AG10803 (cell line): ENCODE measurements at places on chromosomes 12 and 14.
A peak's percentile ranks its signal among the peaks of the same experiment; 100 is the strongest.

- no peak for DNase-seq
These were observed 184.3 kb upstream of the C14orf180 start for GRCh38 chr14:104395276-104395675.

DNA sequence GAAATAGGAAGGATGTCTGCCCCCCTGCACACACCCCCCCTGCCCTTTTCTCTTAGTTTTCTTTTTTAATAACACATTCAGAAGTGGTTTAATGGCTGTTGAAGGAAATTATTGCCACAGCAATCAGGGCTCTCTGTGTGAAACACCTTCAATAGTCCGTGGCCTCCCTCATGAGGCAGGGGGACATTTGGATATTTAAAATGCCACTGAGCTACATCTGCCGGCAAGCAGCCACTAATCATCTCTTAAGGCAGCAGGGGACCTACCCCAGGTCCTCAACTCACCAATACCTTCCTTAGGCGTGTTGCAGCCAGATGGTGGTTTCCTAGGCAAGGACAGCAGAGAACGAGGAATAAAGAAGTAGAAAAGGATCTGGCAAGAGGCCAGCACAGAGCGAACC lies 283.2 kb downstream of the TTC8 start:
- no peak for DNase-seq

GRCh38 chr14:95063391-95063790 lies 93.9 kb downstream of the DICER1 start:
- DNase-seq = no peak

GRCh38 chr14:51792809-51793208 lies 67.6 kb upstream of the GNG2 start:
- DNase-seq = peak; percentile 75

DNA sequence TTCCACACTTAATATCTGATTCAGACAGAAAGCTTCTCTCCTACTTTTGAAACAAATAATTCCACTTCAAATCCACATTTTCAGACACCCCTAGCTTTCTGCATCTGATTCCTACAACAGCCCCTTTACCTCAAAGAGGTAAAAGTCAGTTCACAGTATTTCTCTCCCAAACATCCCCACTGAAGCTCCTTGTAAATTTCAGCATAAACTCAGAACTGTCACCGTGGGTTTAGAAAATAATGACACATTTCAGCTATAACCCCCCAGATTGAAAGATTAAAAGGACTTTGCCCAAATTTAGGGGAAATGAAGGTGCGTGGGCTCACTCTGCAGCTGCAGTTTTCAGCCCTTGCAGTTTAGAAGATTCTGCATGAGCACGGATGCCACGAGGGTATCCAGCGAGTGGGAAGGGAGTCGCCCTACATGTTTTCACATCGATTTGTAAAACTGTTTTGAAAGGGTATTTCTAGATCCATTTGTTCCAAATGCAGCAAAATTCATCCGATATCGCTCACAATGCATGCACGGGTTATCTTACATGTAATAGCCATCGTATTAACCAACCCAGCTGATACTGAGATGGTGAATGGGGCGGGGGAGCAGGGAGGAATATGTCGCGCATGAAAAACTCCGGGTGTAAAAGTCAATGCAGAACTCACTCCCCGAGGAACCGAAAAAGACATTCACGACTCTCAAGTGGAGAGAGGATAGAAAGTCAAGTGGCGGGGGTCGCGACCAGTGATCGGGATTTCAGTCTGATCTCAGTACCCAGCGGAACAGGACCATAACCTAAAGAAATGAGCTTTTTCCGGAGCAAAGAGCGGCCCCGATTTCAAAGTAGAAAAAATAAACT lies 5.0 kb upstream of the CCND2 start:
- DNase-seq = no peak

- no peak for DNase-seq
These were observed 225.4 kb downstream of the PTPRO start for GRCh38 chr12:15547691-15548090.

- peak; percentile 64 for DNase-seq
These were observed 92.9 kb upstream of the FOXN3 start for GRCh38 chr14:89509891-89510290.

- no peak for DNase-seq
These were observed 99.6 kb downstream of the APAF1 start for GRCh38 chr12:98744680-98745079.

- DNase-seq = no peak
These were observed at the start of gene TMEM52B for GRCh38 chr12:10178821-10179220. Gene TMEM52B (plus strand): TSS chr12:10179032. CDS start chr12:10179575, 543 bp downstream.

GRCh38 chr14:99755068-99755405 lies 38.2 kb upstream of the EML1 start:
- DNase-seq = no peak

GRCh38 chr14:90891326-90891725 lies 75.1 kb upstream of the TTC7B start:
- no peak for DNase-seq

- no peak for DNase-seq
These were observed 280.0 kb downstream of the ALG10 start for GRCh38 chr12:34302131-34302885.

- no peak for DNase-seq
These were observed 257.8 kb upstream of the BTG1 start for GRCh38 chr12:92403210-92404175.

- DNase-seq = no peak
These were observed 234.4 kb upstream of the SRRM4 start for GRCh38 chr12:118746960-118747359.

DNA sequence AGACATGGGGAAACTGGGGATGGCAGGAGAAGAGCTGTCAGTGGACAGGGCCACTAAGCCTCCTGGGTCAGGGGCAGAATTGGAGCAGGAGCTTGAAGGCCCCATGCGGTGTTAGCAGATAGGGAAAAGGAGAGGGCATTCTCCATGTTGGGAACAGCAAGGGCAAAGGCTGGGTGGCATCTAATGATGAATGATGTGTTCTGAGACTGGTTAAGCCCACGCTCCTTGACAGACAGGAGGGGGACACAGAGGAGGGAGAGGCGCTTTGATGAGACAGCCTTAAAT lies 63.0 kb downstream of the CLMN start:
- DNase-seq = no peak

GRCh38 chr12:12072064-12072760 lies 1.5 kb downstream of the BCL2L14 start:
- DNase-seq = no peak

DNA sequence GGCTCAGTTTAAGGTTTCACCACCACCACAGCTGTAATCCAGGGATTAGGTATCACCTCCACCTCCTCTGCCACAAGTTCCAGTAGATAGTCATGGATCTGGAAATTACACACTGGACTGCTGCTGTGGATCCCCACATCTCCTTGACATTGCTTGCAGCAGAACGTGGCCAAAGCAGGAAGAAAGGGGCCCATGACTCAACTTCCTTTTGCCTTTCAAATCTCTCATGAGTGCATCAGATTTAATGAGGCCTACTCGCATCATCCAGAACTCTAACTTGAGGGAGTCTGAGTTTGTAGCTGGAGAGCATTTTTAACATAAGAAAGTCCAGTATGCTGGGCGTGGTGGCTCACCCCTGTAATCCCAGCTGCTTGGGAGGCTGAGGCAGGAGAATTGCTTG lies 29.2 kb upstream of the TMED10 start:
- DNase-seq = peak; percentile 48

- DNase-seq = peak; percentile 76
These were observed 68.7 kb upstream of the TMPO start for GRCh38 chr12:98446682-98447081.

DNA sequence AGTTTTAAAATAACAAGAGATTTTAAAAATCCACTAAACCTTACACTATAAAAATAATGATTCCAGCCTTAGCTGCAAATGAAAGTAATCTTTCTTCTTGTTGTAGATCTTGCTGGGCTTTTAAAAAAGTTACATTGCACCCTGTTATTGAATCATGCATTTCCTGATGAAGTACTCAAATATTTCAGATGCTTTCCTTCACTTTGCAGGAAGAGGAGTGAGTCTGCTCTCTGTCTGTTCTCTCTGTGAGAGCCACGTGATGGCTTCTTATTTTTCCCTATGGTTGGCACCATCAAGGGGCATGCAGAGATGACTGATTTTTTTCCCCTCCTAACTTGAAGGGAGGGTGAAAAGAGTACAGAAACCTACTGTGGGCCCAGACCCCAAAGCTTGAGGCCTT lies 262.7 kb downstream of the ATP23 start:
- peak; percentile 1 for DNase-seq

GRCh38 chr12:57105011-57105753 lies 6.0 kb downstream of the STAT6 start:
- no peak for DNase-seq

GRCh38 chr12:50398931-50399330 lies 1.8 kb upstream of the LARP4 start:
- DNase-seq = no peak

DNA sequence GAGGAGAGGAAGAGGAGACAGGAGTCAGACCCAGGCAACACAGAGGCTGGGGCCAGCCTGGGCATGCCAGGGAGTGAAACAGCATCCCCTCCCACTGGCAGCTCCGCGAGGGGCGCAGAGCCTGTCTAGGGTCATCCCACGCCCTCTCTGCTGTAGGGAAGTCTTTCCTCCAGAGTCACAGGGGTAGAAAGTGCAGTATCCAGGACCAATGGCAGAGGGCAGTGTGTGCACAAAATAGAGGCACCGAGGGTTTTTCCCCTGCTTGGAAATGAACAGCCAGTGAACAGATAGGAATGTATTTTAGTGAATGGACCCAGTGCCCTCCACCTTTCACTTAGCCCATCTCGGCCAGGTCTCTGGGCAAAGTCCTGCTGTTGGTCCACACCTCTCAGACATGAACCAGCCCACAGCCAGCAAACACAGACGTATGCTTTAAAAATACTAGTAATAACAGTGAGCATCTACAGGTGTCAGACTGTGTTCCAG lies 9.4 kb upstream of the KRT74 start:
- DNase-seq = peak; percentile 42

DNA sequence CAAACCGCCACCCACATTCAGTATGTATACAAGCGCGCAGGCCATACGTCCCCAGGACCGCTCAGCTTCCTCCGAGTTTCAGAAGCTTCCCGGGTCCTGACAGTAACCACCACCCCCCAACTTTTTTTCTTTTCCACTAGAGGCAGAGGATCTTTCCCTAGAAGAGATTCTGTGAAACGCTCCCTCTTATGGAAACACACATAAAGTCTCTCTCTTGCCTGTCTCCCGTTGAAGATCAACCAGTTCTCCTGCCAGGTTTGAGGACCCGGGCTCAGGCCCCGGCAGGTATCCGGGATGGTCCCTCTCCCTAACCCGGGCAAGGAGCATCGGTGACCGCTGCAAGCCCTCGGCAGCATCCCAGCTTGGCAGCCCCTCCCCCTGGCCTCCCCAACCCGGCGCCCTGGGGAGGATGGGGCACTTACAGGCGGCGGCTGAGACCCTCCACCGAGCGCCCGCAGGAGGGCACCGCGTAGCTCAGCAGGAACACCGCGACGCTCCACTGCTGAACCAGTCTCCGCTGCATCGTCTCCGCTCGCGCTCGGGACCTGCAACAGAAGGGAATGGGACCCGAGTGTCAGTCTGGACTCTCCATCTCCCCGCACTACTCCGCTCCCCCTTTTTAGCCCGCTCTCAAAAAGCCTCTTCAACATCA lies 3.4 kb downstream of the PTHLH start:
- DNase-seq = no peak

- peak; percentile 80 for DNase-seq
These were observed 3.4 kb downstream of the TAMALIN start for GRCh38 chr12:52010152-52010622.

- peak; percentile 18 for DNase-seq
These were observed 833.0 kb downstream of the SLC6A15 start for GRCh38 chr12:84079626-84080025.

DNA sequence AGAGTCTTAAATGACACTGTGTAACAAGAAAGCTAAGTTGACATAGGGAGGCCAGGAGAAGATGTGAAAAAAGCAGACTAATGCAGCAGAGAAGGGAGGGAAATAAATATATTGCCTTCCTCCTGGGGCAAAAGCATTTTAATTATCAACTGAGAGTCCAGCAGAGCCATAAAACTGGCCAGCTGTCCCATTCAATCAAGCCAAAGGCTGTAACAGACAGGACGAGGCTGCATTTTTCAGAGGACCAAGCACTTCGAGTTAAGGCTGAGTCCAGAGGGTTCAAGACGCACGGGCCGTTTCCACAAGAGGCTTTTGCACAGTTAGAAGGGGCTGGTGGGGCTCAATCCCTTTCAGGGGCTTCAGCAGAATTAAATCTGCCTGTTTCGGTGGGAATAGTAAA lies 20.4 kb downstream of the MAP3K9 start:
- no peak for DNase-seq

- no peak for DNase-seq
These were observed 45.5 kb upstream of the BCL11B start for GRCh38 chr14:99317231-99318090.

- DNase-seq = no peak
These were observed 54.0 kb upstream of the CISTR start for GRCh38 chr12:53805791-53806190.

- no peak for DNase-seq
These were observed 25.2 kb downstream of the NID2 start for GRCh38 chr14:52043690-52044089.

DNA sequence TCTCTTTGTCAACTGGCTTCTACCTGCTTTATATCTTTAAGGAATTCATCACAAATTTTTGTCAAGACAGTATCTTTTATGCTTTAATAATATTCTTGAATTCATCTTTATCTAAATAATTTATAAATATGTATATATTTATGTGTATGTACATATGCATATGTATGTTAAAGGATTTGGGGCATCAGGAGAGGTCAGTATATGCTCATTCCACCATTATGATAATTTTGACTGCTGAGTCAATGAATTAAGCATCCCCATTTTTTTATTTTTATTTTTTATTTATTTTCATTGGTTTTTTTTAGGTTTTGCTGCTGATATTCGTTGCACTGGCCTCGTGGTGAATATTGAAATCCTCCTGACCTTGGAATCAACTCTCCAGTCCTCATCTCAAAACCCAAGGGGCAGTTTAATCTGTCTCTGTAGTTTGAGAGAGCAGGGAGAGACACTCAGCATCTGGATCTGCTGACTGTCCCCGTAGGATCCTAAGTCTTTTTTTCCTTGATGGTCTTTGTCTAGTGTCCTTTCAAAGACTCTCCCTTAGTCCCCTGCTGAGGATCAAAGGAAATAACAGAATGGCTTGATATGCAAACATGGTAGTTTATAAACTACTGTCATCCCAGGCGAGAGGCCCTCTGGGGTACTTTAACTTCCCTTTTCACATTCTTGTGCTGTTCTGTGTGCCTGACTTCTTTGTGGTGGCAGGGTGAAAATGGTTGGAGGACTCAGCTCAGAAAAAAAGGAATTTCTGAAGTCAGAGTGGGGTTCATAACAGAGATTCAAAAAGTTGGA lies 218.7 kb downstream of the DIO2 start:
- DNase-seq = no peak

- peak; percentile 68 for DNase-seq
These were observed 96.3 kb upstream of the NAV3 start for GRCh38 chr12:77734214-77734883.

DNA sequence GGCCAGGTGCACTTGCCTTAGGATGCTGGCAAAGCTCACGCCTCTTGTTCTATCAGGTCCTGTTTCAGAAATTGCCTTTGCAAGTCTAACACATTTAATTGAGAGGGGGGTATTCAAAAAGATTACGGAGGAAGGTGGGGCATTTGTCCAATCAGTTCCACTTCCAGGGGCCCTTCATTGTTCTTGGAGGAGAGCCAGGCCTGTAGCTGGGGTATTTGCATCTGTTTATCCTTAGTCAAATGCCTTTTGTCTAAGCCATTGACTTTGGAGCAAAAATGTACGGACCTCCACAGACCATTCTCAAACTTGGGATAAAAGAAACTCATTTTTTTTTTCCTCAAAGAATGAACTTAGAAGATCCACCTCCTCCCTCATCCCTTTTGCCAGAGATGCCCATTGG lies 582.0 kb downstream of the BCL11B start:
- DNase-seq = no peak
